Osteocyte (in vitro differentiated cells): ENCODE measurements at places on chromosomes 7 and 10. TPM values are rescaled to one million over a fixed set of nuclear protein-coding genes. Genes with fewer than 3 reads are reported as not detected.

- DNase-seq, result no peak
- H3K4me3 ChIP-seq, result no peak overlapping the region
- peaks cover 5% of the 10 kb centered on the region for H3K27me3 ChIP-seq
- no peak overlapping the region for H3K27ac ChIP-seq
- H3K36me3 ChIP-seq, result no peaks in the 10 kb centered on the region
- H3K4me1 ChIP-seq, result no peaks in the 10 kb centered on the region
Observed at GRCh38 chr10:96230527-96230926, 40.8 kb downstream of the BLNK start.

GRCh38 chr10:12412666-12413368, 63.5 kb downstream of the CAMK1D start:
- DNase-seq, result no peak
- H3K4me1 ChIP-seq, result peaks cover 5% of the 10 kb centered on the region
- H3K27me3 ChIP-seq, result no peaks in the 10 kb centered on the region
- H3K36me3 ChIP-seq, result no peaks in the 10 kb centered on the region

DNA sequence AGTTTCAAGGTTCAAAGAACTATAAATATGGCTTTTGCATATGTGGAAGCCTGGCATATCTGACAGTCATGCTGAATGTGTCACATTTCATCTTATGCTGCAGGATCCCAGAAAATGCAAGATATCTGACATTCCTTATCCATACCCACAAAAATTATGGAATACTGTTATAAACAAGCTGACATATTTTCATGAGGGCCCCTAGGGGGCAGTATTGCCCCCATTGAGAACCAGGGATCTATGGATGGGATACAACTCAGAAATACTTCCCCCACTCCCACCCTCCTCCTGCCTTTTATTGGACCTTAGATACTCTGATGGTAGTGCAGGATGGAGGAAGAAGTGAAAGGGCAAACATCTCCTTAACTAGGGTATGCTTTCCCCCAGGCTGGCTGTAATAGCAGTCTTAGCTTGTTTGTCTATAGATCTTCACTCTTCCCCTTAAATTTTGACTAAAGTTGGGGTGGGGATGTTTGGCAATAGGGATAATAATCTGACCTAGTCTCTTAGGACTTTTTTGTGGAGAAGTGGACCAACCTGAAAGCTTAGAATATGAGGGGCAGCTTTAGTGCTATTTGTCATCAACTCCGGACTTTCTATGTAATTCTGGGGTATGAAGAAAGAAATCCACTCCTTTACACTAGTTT, 3.5 kb upstream of the GNGT1 start:
- no peak overlapping the region for H3K27ac ChIP-seq
- no peaks in the 10 kb centered on the region for H3K36me3 ChIP-seq
- no peak for DNase-seq
- H3K4me1 ChIP-seq, result peaks cover 13% of the 10 kb centered on the region
- H3K27me3 ChIP-seq, result peaks cover 2% of the 10 kb centered on the region

DNA sequence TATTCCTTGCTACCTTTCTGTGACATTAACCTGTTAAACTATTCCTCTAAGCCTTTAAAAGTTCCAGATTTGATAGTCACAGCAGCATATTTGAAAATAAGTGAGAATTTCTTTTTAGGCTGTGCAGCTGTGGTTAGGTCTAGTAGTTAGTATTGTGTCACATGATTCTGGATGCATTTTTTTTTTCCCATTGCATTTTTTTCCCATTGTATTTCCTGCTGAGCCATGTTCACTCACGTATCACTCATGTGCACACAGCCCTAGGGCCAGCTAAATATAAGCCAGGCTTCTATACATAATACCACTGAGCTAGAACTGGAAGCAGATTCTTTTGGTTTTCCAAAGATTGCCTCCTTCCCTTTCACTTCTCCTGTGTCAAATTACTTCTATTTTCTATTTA, 37.4 kb downstream of the DNAJC9 start:
- H3K27ac ChIP-seq, result peak overlapping the region; percentile 77
- DNase-seq, result no peak
- H3K4me3 ChIP-seq, result no peak overlapping the region
- H3K4me1 ChIP-seq, result peaks cover 11% of the 10 kb centered on the region

GRCh38 chr10:24393201-24393600, 184.3 kb downstream of the KIAA1217 start:
- no peak overlapping the region for H3K27ac ChIP-seq
- no peaks in the 10 kb centered on the region for H3K36me3 ChIP-seq
- no peak for DNase-seq
- peaks cover 22% of the 10 kb centered on the region for H3K27me3 ChIP-seq
- H3K4me3 ChIP-seq, result no peak overlapping the region

GRCh38 chr7:94449151-94449725, 54.5 kb downstream of the COL1A2 start:
- H3K27me3 ChIP-seq, result peaks cover 9% of the 10 kb centered on the region
- no peak for DNase-seq
- peaks cover 2% of the 10 kb centered on the region for H3K36me3 ChIP-seq
- no peak overlapping the region for H3K4me3 ChIP-seq

DNA sequence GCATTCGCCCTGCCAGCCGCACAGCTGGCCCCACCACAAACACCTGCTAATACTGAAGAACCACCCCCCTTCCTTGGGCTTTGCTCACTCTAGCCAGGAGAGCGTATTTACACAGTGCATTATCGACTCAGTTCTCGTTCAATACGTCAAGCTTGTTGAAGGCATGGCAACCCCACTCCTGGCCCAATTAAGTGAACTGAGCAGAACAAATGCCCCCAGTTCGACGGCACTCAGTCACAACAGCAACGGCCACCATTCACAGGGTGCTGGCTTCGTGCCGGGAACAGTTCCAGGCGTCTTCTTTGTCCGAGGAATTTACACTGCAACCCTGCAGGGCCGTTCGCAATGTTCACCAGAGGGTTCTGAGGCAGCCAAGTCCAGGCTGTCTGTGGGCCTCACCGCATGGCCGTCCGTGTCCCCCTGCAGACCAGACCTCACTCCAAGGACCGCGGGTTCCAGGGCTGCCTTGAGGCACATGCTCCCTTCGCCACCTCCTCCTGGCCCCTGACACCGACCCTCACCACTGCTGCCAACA, 175.3 kb downstream of the DIP2C start:
- no peak overlapping the region for H3K27ac ChIP-seq
- DNase-seq, result no peak
- H3K27me3 ChIP-seq, result no peaks in the 10 kb centered on the region
- no peaks in the 10 kb centered on the region for H3K36me3 ChIP-seq
- peaks cover 16% of the 10 kb centered on the region for H3K4me1 ChIP-seq

GRCh38 chr7:300546-301290, 10.7 kb downstream of the FOXL3 start:
- peaks cover 2% of the 10 kb centered on the region for H3K4me1 ChIP-seq
- H3K36me3 ChIP-seq, result no peaks in the 10 kb centered on the region
- H3K27ac ChIP-seq, result no peak overlapping the region
- DNase-seq, result no peak
- H3K27me3 ChIP-seq, result no peaks in the 10 kb centered on the region

GRCh38 chr10:129680661-129681344, 213.8 kb downstream of the MGMT start:
- no peak for DNase-seq
- H3K4me3 ChIP-seq, result no peak overlapping the region
- no peaks in the 10 kb centered on the region for H3K27me3 ChIP-seq

DNA sequence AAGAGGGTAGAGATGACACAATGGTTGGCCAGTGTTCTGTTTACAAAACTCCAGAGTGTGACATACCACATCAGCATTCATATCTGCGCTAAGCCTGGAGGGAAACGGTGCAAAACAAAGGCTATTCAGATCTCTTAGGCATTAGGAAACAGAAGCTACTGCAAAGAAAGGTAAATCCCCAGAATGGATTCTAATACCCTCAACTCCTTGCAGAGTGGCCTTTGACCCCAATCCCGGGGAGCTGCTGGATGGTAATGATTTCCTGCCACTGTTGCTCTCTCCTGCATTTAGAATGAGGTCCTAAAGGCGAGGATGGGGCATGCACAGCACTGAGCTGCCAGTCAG, 65.2 kb downstream of the AOAH start:
- H3K4me1 ChIP-seq, result peaks cover 20% of the 10 kb centered on the region
- no peak overlapping the region for H3K4me3 ChIP-seq
- H3K27ac ChIP-seq, result peak overlapping the region; percentile 29
- DNase-seq, result no peak
- H3K36me3 ChIP-seq, result no peaks in the 10 kb centered on the region
- no peaks in the 10 kb centered on the region for H3K27me3 ChIP-seq

GRCh38 chr10:72423426-72423825, 68.7 kb upstream of the DNAJB12 start:
- DNase-seq, result no peak
- no peaks in the 10 kb centered on the region for H3K27me3 ChIP-seq
- H3K27ac ChIP-seq, result no peak overlapping the region

DNA sequence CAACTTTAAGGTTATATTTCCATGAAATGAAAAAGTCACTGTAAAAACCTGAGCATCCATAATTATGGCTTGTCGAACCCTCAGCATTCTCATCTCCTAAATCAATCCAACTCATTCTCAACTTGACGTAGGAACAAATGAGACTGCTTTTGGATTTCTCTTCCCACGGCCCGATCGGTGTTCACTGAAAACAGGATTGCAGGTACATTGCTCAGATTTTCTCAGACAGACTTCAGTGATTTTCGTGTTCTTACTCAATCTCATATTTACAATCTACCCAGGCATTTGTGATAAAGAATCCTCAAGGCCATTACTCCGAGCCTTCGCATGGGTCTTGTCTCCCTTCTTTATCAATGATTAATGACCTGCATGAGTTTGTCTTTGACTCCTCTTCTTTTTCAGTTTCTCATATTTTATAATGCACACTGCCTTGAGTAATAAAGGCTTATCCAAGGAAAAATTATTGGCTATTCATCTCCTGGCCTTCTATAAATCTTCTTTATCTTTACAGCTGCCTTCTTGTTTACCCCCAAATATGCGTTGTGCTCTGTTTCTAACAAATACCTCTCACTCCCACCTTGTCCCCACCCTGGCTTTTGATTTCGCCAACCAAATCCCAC, 90.4 kb upstream of the MYO3A start:
- no peak overlapping the region for H3K27ac ChIP-seq
- no peak overlapping the region for H3K4me3 ChIP-seq
- H3K36me3 ChIP-seq, result no peaks in the 10 kb centered on the region
- no peaks in the 10 kb centered on the region for H3K4me1 ChIP-seq
- no peaks in the 10 kb centered on the region for H3K27me3 ChIP-seq

DNA sequence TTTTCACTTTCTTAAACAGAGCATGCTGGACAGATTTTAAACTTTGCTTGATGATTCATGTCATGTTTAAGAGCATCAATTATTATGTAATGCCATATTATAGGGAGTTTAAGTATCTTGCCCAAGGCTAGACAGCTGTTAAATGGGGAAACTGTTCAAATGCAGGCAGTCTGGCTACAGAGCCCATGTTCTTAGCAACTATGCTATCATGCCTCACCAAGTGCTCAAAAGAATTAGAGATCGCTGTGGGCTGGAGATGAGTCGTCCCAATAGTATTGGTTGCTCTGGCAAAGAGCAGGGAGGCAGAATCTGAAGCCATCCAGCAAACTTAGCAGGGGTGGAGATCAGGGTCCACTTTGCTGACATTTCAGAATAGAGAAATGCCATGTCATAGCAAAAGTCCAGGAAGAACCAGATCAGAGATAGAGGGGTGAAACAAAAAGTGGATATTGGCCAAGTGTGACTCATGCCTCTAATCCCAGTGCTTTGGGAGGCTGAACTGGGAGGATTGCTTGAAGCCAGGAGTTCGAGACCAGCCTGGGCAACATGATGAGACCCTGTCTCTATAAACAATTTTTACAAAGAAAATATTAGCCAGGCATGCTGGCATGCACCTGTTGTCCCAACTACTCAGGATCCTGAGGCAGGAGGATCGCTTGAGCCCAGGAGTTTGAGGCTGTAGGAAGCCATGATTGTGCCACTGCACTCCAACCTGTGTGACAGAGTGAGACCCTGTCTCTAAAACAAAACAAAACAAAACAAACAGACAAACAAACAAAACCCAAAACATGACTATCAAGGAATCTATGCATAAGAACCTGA, 57.8 kb downstream of the BAMBI start:
- H3K4me3 ChIP-seq, result no peak overlapping the region
- peaks cover 20% of the 10 kb centered on the region for H3K27me3 ChIP-seq
- peak; percentile 87 for DNase-seq
- H3K27ac ChIP-seq, result peak overlapping the region; percentile 79
- H3K36me3 ChIP-seq, result no peaks in the 10 kb centered on the region

DNA sequence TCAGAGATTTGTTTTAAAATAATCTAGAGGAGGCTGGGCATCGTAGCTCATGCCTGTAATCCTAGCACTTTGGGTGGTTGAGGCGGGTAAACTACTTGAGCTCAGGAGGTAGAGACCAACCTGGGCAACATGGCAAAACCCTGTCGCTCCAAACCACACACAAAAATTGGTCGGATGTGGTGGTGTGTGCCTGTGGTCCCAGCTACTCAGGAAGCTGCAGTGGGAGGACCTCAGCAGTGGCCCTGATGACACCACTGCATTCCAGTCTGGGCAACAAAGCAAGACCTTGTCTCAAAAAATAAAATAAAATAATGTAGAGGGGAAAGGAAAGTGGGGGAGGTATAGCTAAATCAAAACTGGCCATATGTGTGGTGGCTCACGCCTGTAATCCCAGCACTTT, 13.9 kb upstream of the PPP3CB start:
- H3K4me1 ChIP-seq, result no peaks in the 10 kb centered on the region
- no peak overlapping the region for H3K27ac ChIP-seq
- DNase-seq, result no peak
- H3K27me3 ChIP-seq, result no peaks in the 10 kb centered on the region
- no peaks in the 10 kb centered on the region for H3K36me3 ChIP-seq
- no peak overlapping the region for H3K4me3 ChIP-seq

GRCh38 chr10:30736685-30737232, 107.2 kb upstream of the LYZL2 start:
- H3K27me3 ChIP-seq, result no peaks in the 10 kb centered on the region
- DNase-seq, result peak; percentile 90
- peaks cover 23% of the 10 kb centered on the region for H3K4me1 ChIP-seq
- peak overlapping the region; percentile 96 for H3K27ac ChIP-seq
- no peak overlapping the region for H3K4me3 ChIP-seq

OPN4 gene
- not detected in 2 replicates for total RNA-seq

ANXA8 gene
- not detected in 2 replicates for total RNA-seq

A1CF gene
- not detected in 2 replicates for total RNA-seq

PRLHR gene
- total RNA-seq, result not detected in 2 replicates

TRUB1 gene
- 15.9 and 18.5 TPM in 2 replicates for total RNA-seq

H2BK1 gene
- total RNA-seq, result 1.1 TPM in 1 of 2 replicates, not detected in the other

TUBAL3 gene
- not detected in 2 replicates for total RNA-seq

CRHR2 gene
- total RNA-seq, result not detected in 2 replicates

RTKN2 gene
- 1.9 and 2.4 TPM in 2 replicates for total RNA-seq
